ENCODE measurements at places on chromosomes 2 and 18.

- no peak for DNase-seq
Observed at GRCh38 chr18:23852236-23853045, 162.1 kb upstream of the TTC39C start.

DNA sequence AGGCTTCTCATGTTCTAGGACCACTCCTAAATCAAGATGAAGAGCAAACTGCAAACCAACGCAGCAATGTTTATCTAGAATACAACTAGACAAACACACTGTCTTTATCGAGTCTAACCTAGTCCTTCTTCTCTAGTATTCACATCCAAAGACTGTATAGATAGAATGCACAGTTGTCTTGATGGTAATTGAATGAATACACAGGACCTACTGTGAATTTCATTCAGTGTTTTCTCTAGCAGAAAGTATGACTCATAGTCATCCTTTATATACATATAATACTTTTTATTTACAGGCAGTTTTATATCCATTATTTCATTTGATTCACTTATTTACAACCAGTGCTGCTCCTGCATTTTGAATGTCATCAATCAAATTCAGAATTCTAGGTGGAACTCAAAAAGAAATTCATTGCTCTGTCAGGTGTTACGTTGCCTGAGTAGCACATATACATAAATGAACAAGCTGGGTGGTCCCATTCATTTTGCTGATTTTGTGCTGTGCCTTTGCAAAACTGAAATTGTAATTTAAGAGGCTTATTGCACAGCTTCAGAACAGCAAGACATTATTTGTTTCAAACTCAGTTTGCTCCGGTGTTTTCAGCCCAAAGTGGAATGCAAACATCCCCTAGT is 374.8 kb downstream of the EPHA4 start:
- DNase-seq = no peak

DNA sequence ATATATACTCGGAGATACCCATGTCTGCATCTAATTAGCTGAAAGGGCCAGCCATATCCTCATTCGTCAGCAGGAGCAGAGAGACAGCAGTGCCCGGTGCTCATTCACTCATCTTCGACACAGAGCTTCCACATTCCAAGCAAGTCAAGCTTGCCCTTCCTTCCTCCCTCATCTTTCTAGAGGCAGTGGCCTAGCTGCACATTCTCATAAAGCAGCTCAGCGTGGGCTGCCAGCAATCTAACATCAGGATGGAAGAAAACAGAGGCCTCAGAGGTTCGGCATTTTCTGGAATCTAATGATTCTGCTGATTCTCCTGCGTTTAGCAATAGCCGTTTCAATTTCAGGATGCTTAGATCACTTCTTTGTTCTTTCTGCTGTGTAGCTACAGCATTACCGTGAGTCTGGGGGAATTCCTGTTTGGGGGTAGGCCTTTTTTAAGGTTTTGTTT is 68.8 kb downstream of the CLHC1 start:
- DNase-seq = no peak

DNA sequence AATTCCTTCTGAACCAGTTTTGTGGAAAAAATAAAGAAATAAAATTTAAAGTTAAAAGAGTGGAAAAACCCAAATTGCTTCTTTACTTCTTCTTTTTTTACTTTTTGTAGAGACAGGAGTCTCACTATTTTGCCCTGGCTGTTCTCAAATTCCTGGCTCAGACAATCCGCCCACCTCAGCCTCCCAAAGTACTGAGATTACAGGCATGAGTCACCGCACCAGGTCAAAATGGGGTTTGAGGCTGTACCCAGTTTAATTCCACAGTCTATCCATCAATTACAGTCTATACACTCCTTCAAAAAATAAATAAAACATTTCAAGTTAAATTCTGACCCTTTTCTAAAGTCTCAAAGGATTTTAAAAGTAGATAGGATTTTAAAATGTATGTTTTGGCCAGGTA is 120.3 kb downstream of the FAM161A start:
- DNase-seq = no peak

DNA sequence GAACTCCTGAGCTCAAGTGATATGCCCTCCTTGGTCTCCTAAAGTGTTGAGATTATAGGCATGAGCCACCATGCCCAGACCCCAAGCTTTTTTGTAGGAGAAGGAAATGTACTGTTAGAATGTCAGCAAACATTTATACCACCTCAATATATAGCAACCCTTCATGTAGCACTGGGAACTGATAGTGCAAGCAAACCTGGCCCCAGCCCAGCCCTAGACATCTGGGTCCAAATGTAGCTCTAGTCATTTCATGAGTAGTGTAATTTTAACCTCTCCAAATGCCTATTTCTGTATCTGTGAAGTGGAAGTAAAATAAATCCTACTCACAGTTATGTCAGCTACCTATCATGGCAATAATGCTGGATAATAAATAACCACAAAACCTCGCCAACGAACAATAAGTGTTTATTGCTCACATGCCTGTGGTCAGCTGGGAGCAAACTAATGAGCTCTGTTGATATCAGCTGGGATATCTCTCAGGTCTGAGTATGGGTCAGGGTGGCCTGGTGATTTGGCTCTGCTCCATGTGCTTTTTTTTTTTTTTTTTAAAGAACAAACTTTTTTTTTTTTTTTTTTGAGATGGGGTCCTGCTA is 180.4 kb downstream of the CD8B2 start:
- DNase-seq = no peak

- DNase-seq = no peak
Observed at GRCh38 chr2:44952806-44953498, 11.4 kb downstream of the SIX3 start.

GRCh38 chr2:218431878-218432277 is 13.0 kb downstream of the VIL1 start:
- DNase-seq = no peak

DNA sequence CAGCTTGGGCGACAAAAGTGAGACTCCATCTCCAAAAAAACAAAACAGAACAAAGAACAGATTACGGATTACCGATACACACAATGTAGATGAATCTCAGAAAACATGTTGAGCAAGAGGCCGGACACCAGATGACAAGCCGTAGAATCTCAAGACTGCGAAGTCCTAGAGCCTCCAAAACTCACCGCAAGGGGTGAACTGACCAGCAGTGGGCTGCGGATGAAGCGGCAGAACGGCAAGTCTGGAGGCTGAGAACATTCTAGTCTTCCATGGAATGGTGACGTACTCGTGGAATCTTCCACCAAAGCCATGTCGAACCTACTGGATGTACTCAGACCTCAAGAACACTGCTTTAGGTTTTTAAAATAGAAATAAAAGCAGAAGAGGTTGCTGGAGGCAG is 198.8 kb downstream of the NDUFA10 start:
- DNase-seq = no peak

DNA sequence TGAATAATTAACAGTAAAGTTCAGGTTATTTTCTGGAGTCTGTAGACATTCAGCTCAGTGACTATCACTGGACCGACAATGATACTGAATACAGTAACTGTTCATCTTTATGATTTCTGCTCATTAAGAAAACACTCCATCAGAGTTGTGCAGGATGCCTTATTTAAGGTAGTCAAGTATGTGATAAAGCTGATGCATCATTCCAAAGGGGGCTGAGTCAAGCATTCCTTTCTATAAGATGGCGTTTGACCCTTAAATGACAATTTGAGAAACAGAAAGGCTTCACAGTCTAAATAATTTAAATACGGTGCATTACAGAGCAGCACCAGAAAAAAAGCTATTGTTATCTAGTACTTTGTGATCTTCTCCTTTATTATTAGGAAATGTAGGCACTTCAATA is 131.1 kb downstream of the CDH2 start:
- DNase-seq = no peak

DNA sequence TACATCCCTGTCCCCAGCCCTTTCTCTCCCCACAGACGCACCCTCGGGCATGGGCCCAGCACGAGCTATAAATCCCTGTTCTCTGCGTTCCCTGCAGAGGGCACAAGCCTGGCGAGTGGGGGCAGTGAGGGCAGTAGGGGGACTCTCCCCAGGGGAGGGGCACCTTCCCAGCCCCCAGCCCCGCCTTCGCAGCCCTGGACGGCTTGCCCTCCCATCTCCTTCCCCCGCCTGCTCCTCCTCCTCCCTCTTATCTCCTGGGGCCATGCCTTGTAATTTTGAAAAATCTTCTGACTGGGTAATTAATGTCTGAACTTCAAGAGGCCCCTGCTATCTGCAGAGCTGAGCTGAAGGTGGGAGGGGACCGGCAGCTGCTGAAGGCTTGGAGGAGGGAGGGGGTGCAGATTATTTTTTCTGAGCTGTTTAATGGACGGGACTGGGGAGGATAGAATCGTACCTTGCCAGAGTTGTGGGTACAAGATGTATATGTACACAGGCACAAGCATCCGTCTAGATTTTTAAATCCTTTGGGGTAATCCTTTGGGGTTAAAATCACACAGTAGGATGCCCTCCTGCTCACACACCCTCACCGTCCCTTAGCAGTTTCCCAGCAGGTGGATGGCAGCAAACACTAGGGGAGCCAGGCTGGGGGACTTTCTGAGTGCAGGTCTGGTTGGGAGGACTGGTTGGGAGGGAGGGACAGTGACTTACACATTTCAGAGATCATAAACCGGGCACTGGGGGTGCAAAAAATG is 121.9 kb downstream of the SMAD7 start:
- DNase-seq = no peak

DNA sequence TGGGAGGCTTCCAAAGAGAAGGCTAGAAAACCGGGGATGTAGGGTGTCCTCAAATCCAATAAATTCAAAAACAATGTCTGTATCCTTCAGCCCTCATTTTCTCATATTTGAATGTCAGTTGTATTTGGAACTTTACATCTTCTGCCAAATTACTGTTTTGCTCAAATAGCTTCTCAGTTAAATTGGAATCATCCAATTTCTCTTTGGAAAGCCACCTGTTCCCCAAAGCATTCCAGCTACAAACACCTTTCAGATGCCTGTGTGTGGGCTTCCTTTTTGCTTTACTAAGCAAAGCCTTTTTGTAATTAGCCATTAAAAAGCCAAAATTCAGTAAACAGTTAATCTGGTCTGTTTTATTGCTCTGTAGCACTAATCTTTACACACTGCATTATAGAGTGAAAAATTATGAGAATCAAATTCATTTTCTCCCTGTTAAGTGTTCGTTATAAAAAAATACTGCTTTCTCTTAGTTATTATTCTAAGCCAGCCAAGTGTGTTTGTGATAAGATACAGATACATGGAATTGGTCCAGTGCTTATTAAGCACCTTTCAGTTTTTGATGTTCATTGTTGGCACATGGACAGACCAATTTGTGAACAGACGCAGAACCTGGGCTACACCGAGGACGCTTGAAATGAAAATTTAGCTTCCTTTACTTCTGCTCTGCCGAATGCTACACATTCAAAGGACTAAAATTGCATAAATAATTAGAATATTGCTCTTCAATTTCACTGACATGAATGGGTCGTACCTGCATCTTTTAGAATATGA is 151.6 kb downstream of the RTN4 start:
- DNase-seq = no peak

GRCh38 chr18:78735131-78736014 is 244.2 kb upstream of the SALL3 start:
- no peak for DNase-seq

DNA sequence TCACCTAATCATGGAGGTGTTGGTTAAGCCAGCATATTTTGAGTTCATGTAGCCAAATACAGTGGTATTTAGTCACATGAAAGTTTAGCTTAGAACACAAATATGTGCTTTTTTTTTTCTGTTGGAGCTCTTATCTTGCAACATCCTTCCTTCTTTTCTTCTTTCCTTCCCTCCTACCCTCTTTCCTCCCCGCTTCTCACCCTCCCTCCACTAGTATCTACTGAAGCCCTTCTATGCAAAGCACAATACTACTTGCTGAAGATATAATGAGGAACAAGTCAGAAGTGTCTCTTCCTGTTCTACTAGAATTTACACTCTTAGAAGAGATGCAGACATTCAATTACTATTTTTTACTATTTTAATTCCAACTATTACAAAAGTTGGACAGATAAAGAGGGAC is 105.0 kb upstream of the ITGA4 start:
- no peak for DNase-seq

- DNase-seq = no peak
Observed at GRCh38 chr2:109689973-109690372, 75.8 kb downstream of the SOWAHC start.

DNA sequence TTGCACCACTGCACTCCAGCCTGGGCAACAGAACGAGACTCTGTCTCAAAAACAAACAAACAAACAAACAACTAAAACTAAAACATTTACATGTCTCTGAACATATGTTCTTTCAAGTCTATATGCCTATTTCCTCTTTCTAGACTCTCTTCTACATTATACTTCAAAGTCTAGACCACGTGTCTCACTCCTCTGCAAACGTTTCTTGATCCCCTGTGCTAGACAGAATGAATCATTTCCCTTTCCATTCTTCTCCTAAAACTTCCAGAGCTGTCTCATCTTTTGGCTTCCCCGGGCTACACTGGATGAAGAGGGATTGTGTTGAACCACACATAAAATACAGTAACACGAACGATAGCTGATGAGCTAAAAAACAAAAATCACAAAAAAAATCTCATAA is 67.1 kb downstream of the BAZ2B start:
- DNase-seq = no peak

DNA sequence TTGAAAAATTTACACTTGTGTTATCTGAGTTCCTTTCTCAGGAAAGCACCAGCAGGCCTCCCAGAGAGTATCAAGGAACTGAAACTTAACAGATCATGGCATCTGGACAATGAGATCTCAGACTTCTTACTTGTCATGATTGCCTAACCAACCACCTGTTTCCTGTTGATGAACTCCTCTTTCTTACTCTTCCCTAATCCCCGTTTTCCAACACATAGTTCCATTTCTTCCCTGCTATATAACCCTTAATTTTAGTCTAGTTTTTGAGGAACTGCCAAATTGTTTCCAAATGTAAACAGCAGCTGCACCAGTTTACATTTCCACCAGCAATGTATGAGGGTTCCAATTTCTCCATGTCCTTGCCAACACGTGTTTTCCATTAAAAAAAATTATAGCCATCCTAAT is 6.1 kb upstream of the FAM171B start:
- peak; percentile 82 for DNase-seq

DNA sequence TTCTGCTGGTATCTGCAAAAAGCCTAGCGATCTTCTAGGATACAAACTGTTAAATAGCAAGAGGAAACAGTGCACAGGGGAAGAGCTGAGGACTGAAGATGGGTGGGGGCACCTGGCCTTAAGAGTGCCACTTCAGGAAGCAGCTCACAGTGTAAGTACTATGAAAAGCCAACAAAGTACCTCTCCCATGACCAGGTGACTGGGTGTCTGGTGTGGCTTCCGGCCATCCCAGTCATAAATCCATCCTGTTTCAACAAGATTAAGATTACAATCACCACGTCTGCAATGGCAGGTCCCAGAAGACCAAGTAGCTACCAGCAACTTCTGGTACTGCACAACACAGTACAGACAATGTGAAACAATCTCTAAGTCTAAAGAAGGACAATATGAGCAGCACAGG is 15.9 kb downstream of the ERFE start:
- DNase-seq = no peak
